OCI-LY7 (cell line): ENCODE measurements at places on chromosomes 16 and 17.

DNA sequence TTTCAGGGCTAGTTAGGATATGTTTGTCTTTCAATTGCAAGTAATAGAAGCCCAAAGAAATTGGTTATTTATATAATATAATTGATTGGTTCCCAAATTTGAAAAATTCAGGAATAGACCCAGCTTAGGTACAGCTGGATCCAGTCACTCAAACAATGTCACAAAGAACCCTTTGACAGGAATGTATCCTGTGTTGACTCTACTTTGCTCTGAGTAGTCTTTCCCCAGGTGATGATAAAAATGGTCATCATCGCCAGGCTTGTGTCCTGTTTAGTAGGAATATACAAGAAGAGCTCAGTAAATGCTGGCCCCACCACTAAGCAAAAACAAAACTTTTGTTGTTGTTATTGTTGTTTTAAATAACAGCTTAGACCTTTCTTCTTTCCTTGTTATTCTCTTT is 35.0 kb downstream of the MAPT start:
- DNase-seq = no peak

- no peak for DNase-seq
Observed at GRCh38 chr16:15916323-15916722, 27.9 kb upstream of the CEP20 start.

DNA sequence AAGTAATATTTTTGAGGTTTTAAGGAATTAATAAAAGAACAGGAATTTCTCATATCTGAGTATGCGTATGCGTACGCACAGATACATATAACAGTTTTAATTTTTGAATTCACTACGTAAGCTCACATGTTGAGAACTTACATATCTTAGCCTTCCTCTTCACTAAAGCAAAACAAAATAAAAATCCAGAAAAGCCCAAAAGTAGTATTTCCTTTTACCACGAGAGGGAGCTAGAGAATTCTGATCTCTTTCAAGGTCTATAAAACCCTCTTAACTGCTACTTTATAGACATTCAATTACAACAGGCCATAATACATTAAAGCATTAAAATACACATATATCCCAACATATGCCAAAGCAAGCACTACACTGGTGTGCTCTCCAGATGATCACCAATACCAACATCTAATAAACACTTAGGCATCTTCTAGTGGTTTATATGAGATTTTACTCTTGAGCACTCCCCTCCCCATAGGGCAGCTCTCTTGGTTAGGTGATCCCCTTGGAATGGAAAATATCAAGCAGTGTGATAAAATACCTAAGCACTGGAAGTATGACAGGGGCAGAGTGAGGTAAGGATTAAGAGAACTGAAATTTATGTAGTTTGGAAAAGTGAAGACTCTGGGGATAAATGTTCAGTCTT is 94.0 kb downstream of the SKAP1 start:
- peak; percentile 71 for DNase-seq

DNA sequence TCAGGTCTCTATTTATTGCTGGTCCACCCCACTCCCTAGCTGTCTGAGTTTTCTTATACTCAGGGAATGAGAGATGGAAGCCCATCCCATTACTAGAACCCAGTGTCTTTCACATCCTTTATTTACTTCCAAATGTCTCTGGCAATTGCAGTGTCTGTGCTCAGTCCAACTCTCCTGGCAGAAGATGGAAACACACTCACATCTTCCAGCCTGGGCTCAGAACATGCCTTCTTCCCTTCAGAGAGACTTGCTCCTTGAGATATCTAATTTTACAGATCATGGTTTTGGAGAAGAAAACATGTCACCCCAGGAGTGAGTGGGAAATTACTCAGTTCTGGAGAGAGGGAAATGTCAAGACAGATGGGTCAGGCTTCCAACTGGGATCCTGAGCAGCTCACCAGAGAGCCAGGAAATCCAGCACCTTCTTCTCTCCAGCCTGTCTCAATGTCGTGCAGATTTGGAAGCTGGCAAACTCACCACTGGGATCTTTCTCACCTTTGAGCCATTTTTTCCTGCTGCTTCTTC is 494.4 kb downstream of the HS3ST4 start:
- no peak for DNase-seq
